ENCODE measurements at places on chromosomes 12 and 14. TPM values are rescaled to one million over a fixed set of nuclear protein-coding genes. Genes with fewer than 3 reads are reported as not detected.

GRCh38 chr14:34234258-34234657, 227.8 kb downstream of the SPTSSA start:
- no peaks in the 10 kb centered on the region for H3K36me3 ChIP-seq
- no peak overlapping the region for H3K27ac ChIP-seq
- H3K4me3 ChIP-seq, result no peak overlapping the region
- DNase-seq, result no peak

DNA sequence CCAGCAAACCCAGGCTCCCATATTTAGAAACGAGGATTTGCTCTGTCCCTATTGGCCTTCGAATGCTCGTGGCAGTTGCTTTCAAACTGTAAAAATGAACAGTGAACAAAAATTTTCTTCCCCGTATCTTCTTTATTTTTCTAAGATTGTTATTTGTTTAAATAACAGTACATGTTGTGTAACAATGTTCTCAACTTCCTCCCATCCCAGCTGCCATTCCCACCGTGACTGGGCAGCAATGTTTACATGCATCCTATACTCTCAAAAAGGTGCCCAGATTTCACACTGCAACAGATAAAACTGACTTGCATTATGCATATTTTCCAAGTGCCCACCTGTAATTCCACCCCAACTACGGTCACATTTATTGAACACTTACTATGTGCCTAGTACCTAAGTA, 12.8 kb downstream of the VCPKMT start:
- no peaks in the 10 kb centered on the region for H3K27me3 ChIP-seq
- H3K36me3 ChIP-seq, result peaks cover 2% of the 10 kb centered on the region
- no peak overlapping the region for H3K27ac ChIP-seq
- H3K4me1 ChIP-seq, result no peaks in the 10 kb centered on the region
- no peak overlapping the region for H3K4me3 ChIP-seq

DNA sequence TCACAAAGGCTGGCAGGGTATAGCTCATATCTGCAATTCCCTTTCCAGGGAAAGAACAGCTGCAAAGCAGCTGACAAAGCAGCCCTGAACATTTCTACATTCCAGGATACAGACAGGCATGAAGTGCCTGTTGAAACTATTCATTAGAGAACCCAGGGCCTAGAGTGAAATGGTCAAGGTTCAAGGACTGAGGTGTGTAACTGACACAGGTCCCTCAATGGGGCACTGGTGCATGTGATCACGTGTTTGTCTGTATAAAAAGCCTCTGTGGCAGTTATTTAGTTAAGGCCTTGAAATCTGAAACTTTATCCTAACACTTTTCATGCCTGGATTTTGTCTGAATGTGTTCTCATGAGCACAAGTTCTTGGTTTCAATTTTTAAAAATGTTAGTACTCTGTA, 47.1 kb downstream of the GIT2 start:
- no peaks in the 10 kb centered on the region for H3K27me3 ChIP-seq
- no peak overlapping the region for H3K4me3 ChIP-seq
- no peak for DNase-seq
- no peak overlapping the region for H3K27ac ChIP-seq
- H3K4me1 ChIP-seq, result peaks cover 28% of the 10 kb centered on the region

GRCh38 chr14:93160353-93160801, 24.3 kb downstream of the MOAP1 start:
- no peak overlapping the region for H3K4me3 ChIP-seq
- no peaks in the 10 kb centered on the region for H3K27me3 ChIP-seq
- no peak for DNase-seq
- no peaks in the 10 kb centered on the region for H3K36me3 ChIP-seq
- H3K4me1 ChIP-seq, result no peaks in the 10 kb centered on the region
- H3K27ac ChIP-seq, result no peak overlapping the region

DNA sequence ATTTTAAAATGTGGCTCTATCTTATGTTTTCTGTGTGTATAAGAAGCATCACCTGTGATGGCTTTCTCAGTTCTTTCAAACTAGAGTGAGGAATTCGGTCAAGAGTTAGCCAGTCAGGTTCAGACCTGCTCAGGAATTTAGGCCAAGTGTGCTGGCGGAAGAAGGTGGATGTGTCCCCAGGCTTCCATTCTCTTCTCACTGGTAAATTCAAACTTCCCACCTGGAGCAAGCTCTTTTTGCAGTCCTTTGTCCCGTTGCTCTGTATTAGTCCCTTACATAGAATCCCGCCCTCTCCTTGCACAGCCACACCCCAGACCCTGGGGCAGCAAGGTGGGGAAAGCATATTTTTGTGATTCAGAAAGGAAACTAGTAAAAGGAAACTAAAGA, 124.7 kb upstream of the PWP1 start:
- H3K4me3 ChIP-seq, result no peak overlapping the region
- H3K4me1 ChIP-seq, result no peaks in the 10 kb centered on the region
- no peak overlapping the region for H3K27ac ChIP-seq

GRCh38 chr12:22256041-22256441, 78.5 kb downstream of the ST8SIA1 start:
- H3K27me3 ChIP-seq, result peaks cover 18% of the 10 kb centered on the region
- DNase-seq, result no peak
- no peak overlapping the region for H3K27ac ChIP-seq

GRCh38 chr14:38737686-38738407, 365.2 kb downstream of the SEC23A start:
- H3K27ac ChIP-seq, result no peak overlapping the region
- no peak overlapping the region for H3K4me3 ChIP-seq
- no peak for DNase-seq
- no peaks in the 10 kb centered on the region for H3K27me3 ChIP-seq
- H3K4me1 ChIP-seq, result no peaks in the 10 kb centered on the region
- no peaks in the 10 kb centered on the region for H3K36me3 ChIP-seq

DNA sequence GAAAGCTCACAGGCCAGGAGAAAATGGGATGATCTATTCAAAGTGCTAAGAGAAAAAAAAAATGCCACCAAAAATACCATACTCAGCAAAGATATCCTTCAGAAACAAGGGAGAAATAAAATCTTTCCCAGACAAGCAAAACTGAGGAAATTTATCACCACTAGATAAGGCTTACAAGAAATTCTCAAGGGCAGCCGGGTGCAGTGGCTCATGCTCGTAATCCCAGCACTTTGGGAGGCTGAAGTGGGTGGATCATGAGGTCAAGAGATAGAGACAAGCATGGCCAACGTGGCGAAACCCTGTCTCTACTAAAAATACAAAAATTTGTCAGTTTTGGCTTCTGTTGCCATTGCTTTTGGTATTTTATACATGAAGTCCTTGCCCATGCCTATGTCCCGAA, 48.2 kb downstream of the CRY1 start:
- H3K36me3 ChIP-seq, result no peaks in the 10 kb centered on the region
- no peaks in the 10 kb centered on the region for H3K27me3 ChIP-seq
- H3K4me1 ChIP-seq, result no peaks in the 10 kb centered on the region

GRCh38 chr12:89949457-89950195, 241.0 kb upstream of the ATP2B1 start:
- peak overlapping the region; percentile 99 for H3K27ac ChIP-seq
- peak; percentile 98 for DNase-seq
- peaks cover 33% of the 10 kb centered on the region for H3K4me1 ChIP-seq
- no peaks in the 10 kb centered on the region for H3K36me3 ChIP-seq
- H3K27me3 ChIP-seq, result no peaks in the 10 kb centered on the region
- no peak overlapping the region for H3K4me3 ChIP-seq

GRCh38 chr12:25052914-25053211, 104.0 kb upstream of the BCAT1 start:
- H3K27me3 ChIP-seq, result peaks cover 2% of the 10 kb centered on the region
- no peak overlapping the region for H3K4me3 ChIP-seq
- no peaks in the 10 kb centered on the region for H3K36me3 ChIP-seq
- DNase-seq, result no peak

DNA sequence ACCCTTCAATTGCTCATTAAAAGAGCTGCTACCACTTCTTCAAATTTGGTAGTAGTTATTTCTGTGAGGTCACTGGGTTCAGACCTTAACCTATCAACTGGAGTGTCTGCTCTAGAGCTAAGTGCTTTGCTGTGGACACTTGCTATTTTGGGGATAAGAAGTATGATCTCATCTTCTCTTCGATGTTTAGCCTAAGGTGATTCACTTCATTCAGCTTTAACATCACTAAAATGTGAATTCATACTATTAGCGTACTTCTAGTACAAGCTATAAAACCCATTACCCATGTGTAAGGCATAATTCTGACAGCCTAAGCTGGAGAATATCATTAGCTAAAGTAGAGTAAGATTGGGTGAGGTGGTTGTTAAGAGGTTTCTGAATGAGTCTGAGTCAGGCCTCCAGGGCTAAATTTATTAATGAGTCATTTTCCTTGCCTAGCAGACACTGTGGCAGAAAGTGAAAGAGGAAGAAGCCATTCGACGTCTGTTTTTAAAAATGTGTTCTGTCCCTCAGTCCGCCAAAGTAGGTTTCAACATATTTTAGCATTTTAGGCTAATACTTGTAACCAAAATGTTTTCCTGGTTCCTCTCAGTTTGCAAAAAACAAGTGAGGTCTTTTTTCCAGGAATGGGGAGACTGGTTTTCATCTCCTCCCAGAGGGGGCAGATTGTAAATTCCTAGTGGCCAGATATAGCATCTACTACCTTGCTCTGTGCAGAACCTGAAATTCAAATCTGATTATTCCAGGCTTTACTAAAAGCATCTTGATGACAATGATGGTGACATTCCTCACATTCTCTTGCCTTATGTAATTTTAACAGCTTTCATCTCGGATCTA, 103.6 kb downstream of the SSPN start:
- no peaks in the 10 kb centered on the region for H3K27me3 ChIP-seq
- no peak overlapping the region for H3K4me3 ChIP-seq
- H3K36me3 ChIP-seq, result no peaks in the 10 kb centered on the region
- peaks cover 7% of the 10 kb centered on the region for H3K4me1 ChIP-seq
- H3K27ac ChIP-seq, result peak overlapping the region; percentile 71

DNA sequence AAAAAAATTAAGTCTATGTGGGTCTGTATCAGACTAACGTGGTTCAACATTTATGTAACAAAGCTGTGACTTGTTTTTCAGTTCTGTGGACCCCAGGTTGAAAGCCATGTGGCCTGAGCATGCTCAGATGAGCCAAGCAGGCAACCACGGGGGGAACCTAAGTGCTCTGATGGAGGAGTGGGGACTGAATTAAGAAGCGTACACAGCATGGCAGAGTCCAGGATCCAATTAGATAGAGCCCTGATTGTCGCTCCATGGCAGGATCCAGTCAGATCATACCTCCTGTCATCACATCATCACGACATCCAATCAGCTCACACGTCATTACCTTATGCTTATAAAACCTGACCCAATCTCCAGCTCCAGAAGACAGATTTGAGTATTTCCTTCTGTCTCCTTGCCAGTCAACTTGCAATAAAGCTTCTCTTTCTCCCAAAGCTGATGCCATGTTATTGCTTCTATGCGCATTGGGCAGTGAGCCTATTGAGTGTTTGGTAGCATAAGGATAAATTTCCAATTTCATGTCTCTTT, 1013.1 kb upstream of the TMEM132C start:
- H3K27ac ChIP-seq, result no peak overlapping the region
- no peaks in the 10 kb centered on the region for H3K4me1 ChIP-seq
- no peak overlapping the region for H3K4me3 ChIP-seq
- no peak for DNase-seq
- H3K36me3 ChIP-seq, result no peaks in the 10 kb centered on the region

- H3K27me3 ChIP-seq, result no peaks in the 10 kb centered on the region
- peaks cover 16% of the 10 kb centered on the region for H3K4me1 ChIP-seq
- H3K36me3 ChIP-seq, result peaks cover 4% of the 10 kb centered on the region
- DNase-seq, result no peak
- no peak overlapping the region for H3K27ac ChIP-seq
These were observed 1.7 kb downstream of the C12orf76 start for GRCh38 chr12:110046451-110047187.

- no peaks in the 10 kb centered on the region for H3K4me1 ChIP-seq
- no peaks in the 10 kb centered on the region for H3K36me3 ChIP-seq
- no peak for DNase-seq
- H3K27ac ChIP-seq, result no peak overlapping the region
- H3K27me3 ChIP-seq, result peaks cover 33% of the 10 kb centered on the region
These were observed 745 bp downstream of the TRHDE start for GRCh38 chr12:72272731-72273498.

- no peaks in the 10 kb centered on the region for H3K36me3 ChIP-seq
- no peaks in the 10 kb centered on the region for H3K27me3 ChIP-seq
- no peaks in the 10 kb centered on the region for H3K4me1 ChIP-seq
- no peak overlapping the region for H3K4me3 ChIP-seq
- no peak for DNase-seq
- no peak overlapping the region for H3K27ac ChIP-seq
These were observed 18.9 kb upstream of the TOMM20L start for GRCh38 chr14:58376791-58377190.

GRCh38 chr14:30389134-30389876, 169.7 kb upstream of the G2E3 start:
- no peak overlapping the region for H3K27ac ChIP-seq
- H3K27me3 ChIP-seq, result peaks cover 2% of the 10 kb centered on the region
- no peaks in the 10 kb centered on the region for H3K4me1 ChIP-seq
- no peaks in the 10 kb centered on the region for H3K36me3 ChIP-seq
- no peak for DNase-seq

GRCh38 chr12:75859868-75860267, 171.7 kb downstream of the PHLDA1 start:
- no peak overlapping the region for H3K4me3 ChIP-seq
- peaks cover 28% of the 10 kb centered on the region for H3K4me1 ChIP-seq
- DNase-seq, result no peak
- no peaks in the 10 kb centered on the region for H3K36me3 ChIP-seq
- H3K27me3 ChIP-seq, result no peaks in the 10 kb centered on the region

- H3K4me1 ChIP-seq, result peaks cover 11% of the 10 kb centered on the region
- no peaks in the 10 kb centered on the region for H3K27me3 ChIP-seq
- peak; percentile 74 for DNase-seq
- H3K27ac ChIP-seq, result peak within 1 kb of the TSS; percentile 61
- H3K36me3 ChIP-seq, result no peaks in the 10 kb centered on the region
- peak within 1 kb of the TSS; percentile 78 for H3K4me3 ChIP-seq
These were observed at the start of gene VSIG10 for GRCh38 chr12:118103601-118104382. TSS of gene VSIG10 (minus strand) at chr12:118104011. CDS start at chr12:118103671, 340 bp downstream.

DNA sequence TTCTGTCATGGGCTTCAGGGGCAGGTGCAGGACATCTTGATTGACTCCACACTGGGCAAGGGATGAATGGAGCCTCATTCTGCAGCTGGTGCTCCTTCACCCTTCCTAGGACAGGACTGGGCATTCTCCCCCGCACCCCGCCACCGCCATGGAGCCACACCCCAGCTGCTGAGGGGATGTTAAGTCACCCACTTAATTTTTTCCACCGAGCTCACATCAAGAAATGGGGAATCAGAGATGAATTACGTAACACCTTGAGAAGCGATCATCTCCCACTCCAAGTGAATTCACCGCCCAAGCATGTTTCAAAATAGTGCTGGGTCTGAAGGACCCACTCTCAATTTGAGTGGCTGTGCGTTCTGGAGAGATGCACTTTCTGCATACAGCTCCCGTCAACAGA, 94.2 kb downstream of the EML1 start:
- H3K27ac ChIP-seq, result no peak overlapping the region
- no peak overlapping the region for H3K4me3 ChIP-seq
- H3K27me3 ChIP-seq, result no peaks in the 10 kb centered on the region
- no peak for DNase-seq

The PHETA1 gene
- total RNA-seq, result 20.0 TPM

The CRACR2A gene
- total RNA-seq, result 15.9 TPM

The ZNF84 gene
- 26.0 TPM for total RNA-seq

The VASH1 gene
- 246 TPM for total RNA-seq
